ENCODE measurements at places on chromosomes 7 and 10.

GRCh38 chr10:69916118-69916517 is 114.4 kb downstream of the COL13A1 start:
- DNase-seq = no peak

- DNase-seq = no peak
Observed at GRCh38 chr7:46839651-46840050, 742.3 kb downstream of the TNS3 start.

GRCh38 chr7:38142736-38143135 is 35.3 kb upstream of the STARD3NL start:
- DNase-seq = no peak

GRCh38 chr7:72077786-72078185 is 334.4 kb downstream of the CALN1 start:
- no peak for DNase-seq

- DNase-seq = no peak
Observed at GRCh38 chr10:20354166-20354565, 537.9 kb downstream of the PLXDC2 start.

- no peak for DNase-seq
Observed at GRCh38 chr10:86123715-86124114, 242.9 kb downstream of the GRID1 start.

- DNase-seq = no peak
Observed at GRCh38 chr10:53572799-53573198, 800.2 kb upstream of the MBL2 start.

DNA sequence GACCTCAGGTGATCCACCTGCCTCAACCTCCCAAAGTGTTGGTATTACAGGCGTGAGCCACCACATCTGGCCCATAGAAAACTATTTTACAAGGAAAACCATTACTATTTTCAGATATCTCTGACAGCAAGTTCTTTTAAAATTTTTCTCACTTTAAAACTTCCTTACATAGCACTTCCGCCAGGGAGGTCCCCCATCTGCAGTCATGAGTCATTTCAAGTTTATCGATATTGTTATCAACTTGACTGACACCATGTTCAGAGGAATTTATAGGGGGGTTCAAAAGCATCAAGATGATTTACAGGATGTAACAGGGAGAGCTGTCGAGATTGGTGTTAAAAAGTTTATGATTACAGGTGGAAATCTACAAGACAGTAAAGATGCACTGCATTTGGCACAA is 88.8 kb downstream of the NRBF2 start:
- DNase-seq = no peak

DNA sequence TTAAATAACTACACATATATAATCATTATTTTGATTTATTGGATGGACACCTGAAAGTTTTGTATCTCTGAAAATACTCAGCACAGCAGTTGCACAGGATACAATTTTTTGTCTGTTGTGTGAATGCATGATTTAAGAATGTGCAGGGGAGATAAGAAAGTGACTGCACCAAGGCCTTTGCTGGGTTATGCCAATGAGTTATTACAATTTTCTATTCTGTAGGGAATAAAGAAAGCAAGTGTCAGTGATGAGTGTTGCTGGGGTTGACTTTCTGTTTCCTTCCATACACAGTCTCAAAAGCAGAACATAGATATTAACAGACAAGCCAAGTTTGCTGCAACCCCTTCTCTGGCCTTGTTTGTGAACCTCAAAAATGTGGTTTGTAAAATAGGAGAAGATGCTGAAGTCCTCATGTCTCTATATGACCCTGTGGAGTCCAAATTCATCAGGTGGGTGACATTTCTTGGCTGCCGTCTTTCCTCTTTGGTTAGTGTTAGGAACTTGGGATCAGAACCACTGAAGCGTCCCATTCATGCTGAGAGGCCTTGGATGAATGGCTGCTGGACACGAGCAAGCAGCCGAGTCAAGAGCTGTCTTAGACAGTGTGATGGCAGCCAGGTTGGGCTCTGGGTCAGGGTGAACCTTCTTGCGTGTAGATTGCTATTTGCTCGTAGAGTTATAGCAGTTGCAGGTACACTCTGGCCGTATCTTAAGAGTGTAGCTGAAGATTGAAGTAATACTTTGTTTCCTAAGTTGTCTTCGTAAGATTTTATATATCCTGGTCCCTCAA is 92.8 kb downstream of the DOCK1 start:
- DNase-seq = no peak

GRCh38 chr7:102918845-102919244 is 6.0 kb downstream of the LRRC17 start:
- no peak for DNase-seq

GRCh38 chr10:124568339-124568738 is 106.7 kb downstream of the LHPP start:
- DNase-seq = no peak

DNA sequence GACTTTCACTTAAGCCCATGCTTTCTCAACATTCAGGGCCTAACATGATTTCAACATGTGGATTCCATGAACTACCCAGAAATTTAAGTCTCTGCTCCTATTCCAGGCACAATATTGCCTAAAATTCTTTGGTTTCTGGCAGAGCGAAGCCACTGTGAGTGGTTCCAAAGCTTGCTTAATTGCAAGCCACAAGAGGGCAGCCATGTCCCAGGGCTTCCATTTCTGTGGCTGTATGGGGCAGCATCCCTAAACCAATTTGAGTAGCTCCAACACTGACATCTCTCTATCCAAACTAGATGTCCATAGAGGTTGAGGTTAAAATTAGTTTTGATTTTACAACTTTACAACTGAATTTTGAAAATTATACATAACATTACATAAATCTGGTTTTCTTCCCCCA is 56.3 kb upstream of the MDFIC start:
- DNase-seq = peak; percentile 3

- no peak for DNase-seq
Observed at GRCh38 chr7:20030915-20031362, 186.2 kb downstream of the MACC1 start.

DNA sequence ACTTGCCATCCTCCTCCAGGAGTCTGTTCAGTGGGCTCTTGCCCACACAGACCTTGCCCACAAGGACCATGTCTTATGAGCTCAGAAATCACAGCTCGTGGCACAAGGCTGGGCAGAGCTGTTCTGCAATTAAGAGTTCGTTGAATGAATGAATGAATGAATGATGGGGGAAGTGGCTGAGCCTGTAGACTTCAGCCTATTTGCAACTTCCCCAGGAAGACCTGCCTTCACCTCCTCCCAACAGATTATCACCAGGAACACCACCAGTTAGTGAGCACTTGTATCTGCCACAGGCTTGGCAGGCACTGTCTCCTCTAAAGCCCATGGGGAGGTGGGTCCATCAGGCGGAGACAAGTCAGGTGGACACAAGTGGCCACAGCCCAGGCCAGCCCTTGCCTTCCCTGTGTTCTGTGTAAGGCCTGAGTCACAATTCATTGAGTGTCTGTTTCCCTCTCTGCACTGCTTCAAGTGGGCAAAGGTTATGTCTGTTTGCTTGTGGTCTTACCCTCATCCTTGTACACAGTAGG is 1.8 kb upstream of the FGF8 start:
- no peak for DNase-seq

- DNase-seq = peak; percentile 36
Observed at GRCh38 chr7:87416682-87417587, 58.5 kb downstream of the ABCB4 start.

DNA sequence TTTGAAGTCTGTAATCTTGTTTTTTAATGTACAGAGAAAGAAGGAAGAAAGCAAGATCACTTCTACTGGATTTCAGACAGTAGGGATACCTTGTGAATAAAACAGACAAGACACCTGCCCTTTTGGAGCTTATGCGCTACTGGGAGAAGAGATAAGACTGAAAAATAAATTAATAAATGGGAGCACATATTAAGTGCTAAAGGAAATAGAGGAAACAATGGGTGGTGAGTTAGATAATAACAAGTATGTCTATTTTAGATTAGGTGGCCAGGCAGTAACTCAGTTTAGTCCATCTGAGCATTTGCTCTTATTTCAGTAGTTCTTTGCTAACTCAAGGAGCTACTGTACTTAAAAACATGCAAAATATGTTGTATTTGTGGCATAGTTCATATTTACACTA is 15.9 kb downstream of the MIOS start:
- DNase-seq = no peak

GRCh38 chr10:122033224-122033926 is 44.4 kb downstream of the TACC2 start:
- DNase-seq = no peak

- DNase-seq = no peak
Observed at GRCh38 chr7:43314379-43315158, 202.1 kb downstream of the HECW1 start.

DNA sequence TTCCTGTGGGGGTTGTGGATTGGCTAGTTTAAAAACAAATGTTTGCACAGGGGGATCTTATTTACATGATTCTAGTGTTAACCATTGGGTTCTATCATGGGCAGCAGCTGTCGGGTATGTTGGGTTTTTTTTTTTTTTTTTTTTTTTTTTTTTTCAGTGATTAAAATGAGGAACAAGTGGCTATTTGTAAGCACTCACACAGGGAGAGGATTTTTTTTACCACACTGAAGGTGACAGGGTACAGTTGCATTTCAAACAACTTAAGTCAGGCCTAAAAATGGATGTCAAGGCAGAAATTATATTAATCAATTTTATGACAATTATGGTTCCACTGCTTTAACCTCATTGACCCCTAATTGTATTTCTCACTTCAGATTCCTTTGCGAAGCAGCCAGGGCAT is 92.8 kb downstream of the CD36 start:
- no peak for DNase-seq

GRCh38 chr10:28559618-28560017 is 26.7 kb downstream of the WAC start:
- DNase-seq = no peak

GRCh38 chr10:72089618-72090017 is 1.3 kb upstream of the SPOCK2 start:
- no peak for DNase-seq

DNA sequence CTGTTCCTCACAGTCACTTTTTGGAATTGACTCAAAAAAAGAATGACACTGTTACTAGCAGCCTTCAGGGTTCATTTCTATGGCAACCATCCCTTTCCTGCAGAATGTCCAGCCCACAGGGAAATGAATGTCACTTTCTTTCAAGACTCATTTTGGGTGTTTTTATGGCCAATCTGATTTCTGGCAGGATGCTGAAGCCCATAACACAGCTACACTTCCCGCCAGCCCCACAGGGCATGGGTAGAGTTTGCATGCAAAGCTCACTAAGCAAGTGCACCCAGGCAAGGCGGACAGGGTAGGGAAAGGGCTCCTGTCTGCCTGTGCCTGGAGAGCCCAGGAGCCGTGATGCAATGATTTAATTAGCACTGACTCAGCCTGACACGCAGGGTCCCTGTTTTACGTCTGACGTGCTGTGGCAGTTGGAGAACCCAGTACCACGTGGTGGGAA is 26.1 kb upstream of the GPAM start:
- no peak for DNase-seq

GRCh38 chr10:104921763-104922162 is 280.7 kb downstream of the SORCS3 start:
- DNase-seq = no peak

DNA sequence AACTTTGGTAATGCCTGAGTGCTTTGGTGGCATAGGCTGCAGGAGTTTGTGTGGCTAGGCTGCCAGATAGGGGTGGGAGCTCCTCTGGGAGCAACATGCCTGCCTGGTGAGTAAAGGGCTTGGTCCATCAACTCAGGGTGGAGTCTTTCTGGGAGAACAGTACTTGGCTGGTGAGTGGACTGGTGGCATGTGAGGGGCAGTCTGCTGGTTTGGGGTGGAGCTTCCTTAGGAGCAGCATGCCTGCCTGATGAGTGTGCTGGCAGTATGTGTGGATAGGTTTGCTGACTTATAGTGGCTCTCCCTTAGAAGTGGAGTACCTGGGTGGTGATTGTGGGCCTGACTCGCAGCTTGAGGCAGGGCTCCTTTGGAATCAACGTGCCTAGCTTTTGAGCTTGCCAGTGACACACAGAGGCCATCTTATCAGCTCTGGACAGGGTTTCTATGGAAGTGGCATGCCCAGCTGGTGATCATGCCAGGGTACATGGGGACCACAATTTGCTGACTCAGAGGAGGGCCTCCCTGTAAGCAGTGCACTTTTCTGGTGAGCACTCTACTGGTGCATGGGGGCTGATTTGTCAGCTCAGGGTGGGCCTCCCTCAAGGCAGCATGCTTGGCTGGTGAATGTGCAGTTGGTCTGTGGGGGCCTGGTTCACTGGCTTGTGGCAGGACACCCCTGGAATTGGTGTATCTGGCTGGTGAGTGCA is 35.0 kb upstream of the SRI start:
- no peak for DNase-seq

DNA sequence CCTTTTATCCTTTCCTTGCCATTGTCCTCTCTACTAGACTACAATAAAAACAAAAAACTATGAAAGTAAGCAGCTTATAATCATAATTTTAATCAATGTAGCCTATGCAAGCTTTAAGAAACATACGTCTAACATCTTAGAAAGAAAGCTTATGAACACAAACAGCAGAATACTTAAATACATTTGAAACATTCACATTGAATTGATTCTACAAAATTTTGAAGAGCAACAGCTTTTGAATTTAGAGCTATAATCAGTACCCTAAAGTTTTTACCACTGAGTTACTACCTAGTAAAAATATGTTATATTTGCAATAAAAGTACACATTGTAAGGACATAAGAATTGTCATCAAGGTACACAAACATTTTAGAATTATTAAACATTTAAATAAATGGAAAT is 7.2 kb downstream of the MEOX2 start:
- no peak for DNase-seq

Measured in activated naive CD4-positive, alpha-beta T cell (primary cell).